PC-9 (cell line): ENCODE measurements at places on chromosomes 1 and 21. TPM values are rescaled to one million over a fixed set of nuclear protein-coding genes. Genes with fewer than 3 reads are reported as not detected.

GRCh38 chr1:17982197-17982596 lies 125.4 kb upstream of the IGSF21 start:
- no peak for DNase-seq

- DNase-seq: no peak
These were observed 99.2 kb upstream of the ACTL8 start for GRCh38 chr1:17655922-17656321.

DNA sequence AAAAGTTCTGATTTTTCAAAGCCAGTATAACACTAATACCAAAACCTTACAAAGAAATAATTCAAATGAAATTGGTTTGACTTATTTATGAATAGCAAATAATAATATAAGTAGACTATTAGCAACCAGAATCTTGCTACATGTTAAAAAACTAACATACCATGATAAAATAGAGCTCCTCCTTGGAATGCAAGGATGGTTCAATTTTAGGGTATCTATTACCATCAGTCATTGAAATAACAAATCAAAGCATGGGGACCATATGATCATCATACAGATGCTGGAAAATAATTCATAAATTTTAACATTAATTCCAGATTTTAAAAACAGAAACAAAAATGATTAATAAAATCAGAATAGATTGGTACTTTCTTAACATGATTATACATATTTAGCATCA lies 66.3 kb downstream of the RRAGC start:
- DNase-seq: no peak

- no peak for DNase-seq
These were observed 11.3 kb upstream of the RPL5 start for GRCh38 chr1:92820551-92820950.

- no peak for DNase-seq
These were observed 97.6 kb upstream of the VANGL1 start for GRCh38 chr1:115544131-115544530.

- no peak for DNase-seq
These were observed 811 bp upstream of the ZNF672 start for GRCh38 chr1:248837045-248837780.

- DNase-seq: no peak
These were observed 380.7 kb upstream of the NR5A2 start for GRCh38 chr1:199646761-199647160.

DNA sequence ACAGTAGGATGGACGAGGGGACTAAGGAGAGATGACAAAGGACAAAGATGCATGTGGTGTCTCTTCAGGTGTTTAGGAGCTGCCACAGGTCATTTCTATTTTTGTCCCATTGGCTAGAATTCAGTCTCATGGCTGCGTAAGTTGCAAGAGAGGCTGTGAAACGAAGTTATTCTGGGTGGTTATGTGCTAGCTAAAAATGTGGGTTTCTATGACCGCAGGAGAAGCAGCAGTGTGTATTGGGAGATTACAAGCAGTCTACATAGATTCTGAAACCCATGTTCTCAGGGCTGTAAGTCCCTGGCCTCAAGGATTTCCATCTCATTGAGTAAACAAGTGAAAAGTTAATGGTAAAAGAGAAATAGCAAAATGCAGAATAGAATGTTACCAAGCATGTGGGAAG lies 110.7 kb downstream of the SPATA46 start:
- no peak for DNase-seq

DNA sequence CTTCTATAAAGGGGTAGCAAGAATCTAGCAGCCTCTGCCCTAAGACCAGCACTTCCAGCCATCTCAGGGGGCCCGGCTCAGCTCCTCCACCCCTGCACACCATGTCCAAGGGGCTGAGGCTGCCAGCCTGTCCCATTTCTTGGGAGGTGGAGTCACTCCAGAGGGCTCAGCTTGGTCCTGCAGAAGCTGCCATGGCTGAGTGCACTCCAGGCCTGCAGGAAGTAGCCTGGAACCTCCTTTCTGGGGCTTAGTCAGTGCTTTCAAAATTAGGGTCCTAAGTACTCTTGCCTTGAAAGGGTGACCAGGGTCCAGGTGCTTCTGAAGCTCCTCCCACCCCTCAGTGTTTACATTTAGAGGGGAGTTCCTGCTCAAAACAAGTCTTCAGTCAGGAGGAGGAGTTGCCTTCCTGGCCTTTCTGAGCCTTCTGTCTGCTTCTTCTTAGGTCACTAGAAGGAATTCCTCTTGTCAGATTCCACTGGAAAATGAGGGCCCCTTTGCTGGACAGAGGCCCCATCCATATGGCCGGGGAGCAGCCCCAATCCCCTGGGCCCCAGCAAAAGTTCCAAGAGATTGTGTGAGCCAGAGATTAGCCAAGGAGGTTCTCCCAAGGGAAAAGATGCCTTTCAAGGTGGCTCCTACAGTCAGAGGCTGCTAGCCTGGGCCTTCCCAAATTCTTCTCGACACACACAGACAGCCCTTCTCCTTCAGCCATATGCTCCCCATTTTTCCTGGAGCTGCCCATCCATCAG lies 128.1 kb upstream of the VAMP3 start:
- DNase-seq: no peak

DNA sequence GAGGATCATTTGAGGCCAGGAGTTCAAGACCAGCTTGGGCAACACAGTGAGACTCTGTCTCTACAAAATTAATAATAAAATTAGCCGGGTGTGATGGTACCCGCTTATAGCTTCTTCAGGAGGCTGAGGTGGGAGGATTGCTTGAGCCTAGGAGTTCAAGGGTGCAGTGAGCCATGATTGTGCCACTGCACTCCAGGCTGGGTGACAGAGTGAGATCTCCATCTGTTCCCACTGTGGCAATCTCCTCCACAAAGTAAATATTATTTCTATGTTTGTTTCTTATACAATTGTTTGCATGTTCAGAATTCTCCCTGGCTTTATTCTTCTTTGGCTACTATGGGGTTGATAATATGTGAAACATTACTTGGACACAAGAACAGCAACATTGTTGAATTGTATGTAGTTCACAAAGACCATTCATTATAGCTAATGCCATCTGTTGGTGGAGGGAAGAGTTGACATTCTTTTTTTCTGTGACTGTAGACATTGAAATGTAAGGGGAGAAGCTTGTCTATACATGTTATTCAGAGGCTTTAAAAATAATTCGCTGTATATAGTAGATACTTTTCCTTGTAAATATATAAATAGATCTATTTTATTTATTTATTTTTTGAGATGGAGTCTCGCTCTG lies 47.8 kb upstream of the SRSF10 start:
- DNase-seq: no peak

DNA sequence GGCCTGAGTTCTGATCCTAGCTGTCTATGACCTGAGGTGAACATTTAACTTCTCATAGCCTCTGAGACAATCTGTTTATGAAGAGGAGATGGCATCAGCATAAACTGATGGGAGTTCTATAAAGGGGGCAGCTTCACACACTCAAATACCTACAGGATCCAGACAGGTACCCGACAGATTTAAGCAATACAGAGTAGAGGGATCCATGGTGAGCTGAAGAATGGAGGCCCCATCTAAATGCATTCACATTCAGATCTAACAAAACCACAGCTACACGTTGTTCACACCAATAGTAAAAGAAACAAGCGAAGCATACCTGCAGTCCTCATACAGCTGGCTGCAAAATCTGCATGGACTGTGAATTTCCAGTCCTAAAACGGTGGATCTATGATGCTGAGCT lies 48.7 kb upstream of the ESRRG start:
- DNase-seq: no peak

- DNase-seq: no peak
These were observed 130.4 kb downstream of the TRABD2B start for GRCh38 chr1:47866601-47867437.

- DNase-seq: no peak
These were observed 17.9 kb upstream of the ABCG1 start for GRCh38 chr21:42200906-42201614.

GRCh38 chr1:46172321-46172720 lies 2.6 kb upstream of the TSPAN1 start:
- DNase-seq: no peak

DNA sequence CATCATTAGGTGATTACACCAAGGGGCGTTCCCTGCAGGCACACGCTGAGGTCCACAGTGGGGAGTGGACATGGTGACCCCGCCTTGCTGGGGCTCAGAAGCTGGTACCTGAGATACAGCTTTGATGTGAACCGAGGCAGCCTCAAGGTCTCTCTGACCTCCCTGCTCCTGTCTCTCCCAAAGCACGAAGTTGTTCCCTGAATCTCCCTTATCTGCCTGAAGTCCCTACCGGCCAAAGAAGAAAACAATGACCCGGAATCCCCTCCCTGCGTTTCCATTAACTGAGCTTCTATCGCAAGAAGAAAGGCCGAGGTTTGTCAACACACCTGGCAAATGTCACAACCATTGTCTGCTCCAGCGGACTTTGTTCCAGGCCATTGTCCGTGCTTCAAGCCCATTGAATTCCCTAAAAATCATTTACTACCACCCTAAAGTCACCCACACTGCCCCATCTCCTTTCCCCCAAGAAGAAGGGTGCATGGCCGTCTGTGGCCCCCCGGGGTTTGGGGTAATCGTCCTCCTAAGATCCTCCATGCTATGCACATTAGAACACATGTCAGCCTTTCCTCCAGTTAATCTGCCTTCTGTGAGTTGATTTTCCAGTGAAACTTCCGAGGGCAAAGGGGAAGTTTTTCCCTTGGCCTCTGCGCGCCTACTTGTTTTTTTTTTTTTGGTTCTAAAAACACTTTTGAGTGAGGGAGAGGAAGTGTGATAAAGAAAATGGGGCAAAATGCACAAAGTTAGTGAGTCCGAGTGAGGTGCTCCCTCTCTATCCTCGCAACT lies 48.1 kb upstream of the COL18A1 start:
- no peak for DNase-seq

The PTCH2 gene
- 0.28 and 0.83 TPM in 2 replicates for total RNA-seq

The TSTD1 gene
- 51.4 and 70.8 TPM in 2 replicates for total RNA-seq

The LRRN2 gene
- 4.6 and 7.0 TPM in 2 replicates for total RNA-seq

The TRIM63 gene
- not detected in 2 replicates for total RNA-seq

The LCE1B gene
- not detected in 2 replicates for total RNA-seq

The TFAP2E gene
- 0.72 and 1.3 TPM in 2 replicates for total RNA-seq

The MROH9 gene
- total RNA-seq: not detected in 2 replicates
